ENCODE measurements at places on chromosomes 11 and 22. TPM values are rescaled to one million over a fixed set of nuclear protein-coding genes. Genes with fewer than 3 reads are reported as not detected.
A peak's percentile ranks its signal among the peaks of the same experiment; 100 is the strongest.

- DNase-seq: no peak
Measured at GRCh38 chr22:32775957-32776356, 25.5 kb upstream of the TIMP3 start.

DNA sequence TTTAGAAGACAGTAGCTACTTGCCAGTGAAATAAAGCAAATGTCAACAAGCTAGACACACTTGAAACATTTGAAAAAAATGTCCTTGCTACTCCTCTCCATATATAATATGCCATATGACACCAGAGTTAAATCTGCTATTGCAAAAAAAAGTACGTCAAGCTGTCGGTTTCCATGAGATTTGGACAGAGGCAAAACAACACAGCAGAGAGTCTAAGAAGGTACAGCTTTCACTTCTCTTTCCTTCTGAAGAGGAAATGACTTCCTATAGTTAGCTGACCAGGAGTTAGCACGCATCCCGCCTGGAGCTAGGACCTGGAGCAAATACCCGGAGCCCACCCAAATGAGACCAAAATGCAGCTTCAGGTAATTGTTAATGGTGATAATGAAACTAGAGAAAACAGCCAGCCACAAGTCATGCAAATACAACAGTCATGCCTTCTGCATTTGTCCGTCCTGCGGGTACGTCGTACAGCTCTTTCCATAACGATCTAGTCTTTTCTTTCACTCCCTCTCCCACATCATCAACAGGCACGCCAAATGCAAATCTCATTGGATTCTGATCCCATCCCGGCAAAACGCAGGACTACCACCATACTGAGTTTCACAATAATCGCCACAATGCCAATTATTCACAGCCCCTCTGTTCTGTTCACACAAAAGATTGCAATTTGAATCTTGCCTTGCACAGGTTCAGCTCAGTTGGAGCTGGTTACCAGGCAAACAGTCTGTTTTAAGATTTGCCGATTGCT lies 395.0 kb upstream of the CCDC90B start:
- DNase-seq: no peak

GRCh38 chr11:65468874-65469333 lies 29.9 kb upstream of the MALAT1 start:
- DNase-seq: peak; percentile 80

GRCh38 chr11:9077164-9077563 lies 14.2 kb downstream of the SCUBE2 start:
- no peak for DNase-seq

GRCh38 chr11:36361472-36361871 lies 65.4 kb downstream of the PRR5L start:
- DNase-seq: no peak

Gene APOA5
- not detected for total RNA-seq

GRCh38 chr22:42621505-42622002 lies 6.9 kb upstream of the POLDIP3 start:
- peak; percentile 77 for DNase-seq

Gene KCNK4
- not detected for total RNA-seq

DNA sequence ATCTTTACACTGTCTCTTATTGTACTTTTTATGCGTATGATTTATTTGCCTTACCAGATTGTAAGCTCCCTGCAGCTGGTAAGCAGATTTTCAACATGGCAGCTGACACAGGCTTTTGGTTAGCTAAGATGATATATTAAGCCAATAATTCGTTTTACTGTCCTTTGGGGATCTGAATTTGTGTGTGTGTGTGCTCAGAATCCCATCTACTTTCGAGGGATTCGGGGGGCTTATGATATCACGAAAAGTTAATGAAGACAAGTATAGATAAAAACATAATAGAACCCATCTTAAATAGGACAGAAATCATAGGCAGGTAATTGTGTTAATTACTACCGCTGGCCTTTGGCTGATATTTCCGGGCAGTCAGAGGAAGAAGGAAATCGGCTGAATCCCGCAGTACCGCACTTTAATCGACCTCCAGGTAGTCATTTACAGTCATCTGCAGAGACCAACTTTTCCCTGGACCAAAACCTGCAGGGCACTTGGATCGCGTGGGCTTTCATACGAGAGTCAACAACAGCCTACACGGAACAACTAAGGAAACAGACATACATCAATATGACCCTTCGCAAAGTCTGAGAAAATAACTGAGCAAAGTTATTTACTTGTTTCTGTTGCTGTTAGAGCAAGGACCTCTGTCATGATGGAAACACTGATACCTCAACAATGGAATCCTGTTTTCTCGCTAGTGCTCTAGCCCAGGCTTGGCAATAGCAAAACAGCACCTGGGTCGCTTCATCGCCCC lies 802 bp downstream of the KBTBD3 start:
- no peak for DNase-seq

Gene GAS2L1
- total RNA-seq: 22.8 TPM

- no peak for DNase-seq
Measured at GRCh38 chr11:114773541-114774338, 95.4 kb downstream of the NXPE2 start.

GRCh38 chr22:26322179-26322905 lies 106.7 kb upstream of the ASPHD2 start:
- no peak for DNase-seq

Gene CST6
- 1.2 TPM for total RNA-seq

Gene OR52H1
- total RNA-seq: not detected

DNA sequence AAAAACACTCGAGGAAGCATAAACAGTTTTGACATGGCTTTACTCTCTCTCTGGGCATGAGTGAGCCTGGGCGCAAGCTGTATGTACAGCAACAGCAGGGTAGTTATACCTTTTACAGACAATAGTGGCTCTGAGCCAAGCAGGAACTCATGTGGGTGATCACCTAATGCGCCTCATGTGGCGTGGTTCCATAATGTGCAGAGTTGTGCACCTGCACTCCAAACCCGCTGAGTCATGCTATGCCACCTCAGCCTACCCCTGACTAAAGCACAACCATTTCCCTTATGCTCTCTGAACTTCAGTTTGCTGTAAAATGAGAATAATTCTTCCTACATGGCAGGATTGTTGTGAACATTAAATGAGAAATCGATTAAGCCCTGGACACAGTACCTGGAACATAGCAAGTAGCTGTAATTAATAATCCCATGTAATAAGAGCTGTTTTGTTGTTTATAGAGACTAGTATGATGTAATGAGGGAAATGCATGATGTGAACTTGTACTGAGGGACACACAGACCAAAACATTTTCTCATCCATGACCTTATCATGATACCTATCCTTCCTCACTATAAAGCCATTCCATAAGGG lies 71.6 kb downstream of the CCDC34 start:
- no peak for DNase-seq

- DNase-seq: no peak
Measured at GRCh38 chr22:30564761-30565119, 9.7 kb downstream of the GAL3ST1 start.

- DNase-seq: no peak
Measured at GRCh38 chr22:40334899-40335298, 11.4 kb upstream of the ADSL start.

GRCh38 chr22:25702571-25703167 lies 39.3 kb upstream of the MYO18B start:
- no peak for DNase-seq

- no peak for DNase-seq
Measured at GRCh38 chr22:47630741-47631534, 868.5 kb downstream of the TBC1D22A start.

DNA sequence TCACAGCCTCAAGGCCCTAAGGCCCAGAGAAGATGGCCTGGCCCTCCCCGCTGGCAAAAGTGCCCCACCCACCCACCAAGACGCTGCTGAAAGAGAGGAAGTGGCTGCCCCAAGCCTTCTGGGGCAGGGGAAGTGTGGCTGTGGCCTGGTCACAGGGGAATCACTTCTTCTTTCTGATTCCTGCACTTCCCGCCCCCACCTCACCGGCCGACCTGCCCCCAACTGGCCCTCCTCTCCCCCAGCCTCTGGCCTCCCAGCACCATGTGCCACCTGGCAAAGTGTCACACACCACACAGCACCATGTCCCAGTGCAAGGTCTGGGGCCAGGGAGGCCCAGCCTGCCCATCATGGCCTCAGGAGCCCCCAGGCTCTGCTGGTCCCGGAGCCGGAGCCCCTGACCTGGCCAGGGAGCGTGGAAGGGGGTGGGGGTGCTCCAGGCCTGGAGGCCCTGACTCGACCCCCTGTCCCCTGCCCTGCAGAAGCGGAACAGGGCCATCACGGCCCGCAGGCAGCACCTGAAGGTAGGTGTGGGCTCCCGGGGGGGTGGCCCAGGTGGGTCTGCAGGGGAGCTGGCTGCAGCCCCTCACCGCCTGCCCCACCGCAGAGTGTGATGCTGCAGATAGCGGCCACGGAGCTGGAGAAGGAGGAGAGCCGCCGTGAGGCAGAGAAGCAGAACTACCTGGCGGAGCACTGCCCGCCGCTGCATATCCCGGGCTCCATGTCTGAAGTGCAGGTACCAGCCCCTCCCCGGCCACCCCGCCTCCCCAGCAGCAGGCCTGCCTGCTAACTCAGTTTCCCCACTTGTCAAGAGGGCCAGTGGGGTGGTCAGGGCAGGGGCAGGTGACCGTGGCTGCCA lies 1.4 kb downstream of the TNNI2 start:
- peak; percentile 79 for DNase-seq

DNA sequence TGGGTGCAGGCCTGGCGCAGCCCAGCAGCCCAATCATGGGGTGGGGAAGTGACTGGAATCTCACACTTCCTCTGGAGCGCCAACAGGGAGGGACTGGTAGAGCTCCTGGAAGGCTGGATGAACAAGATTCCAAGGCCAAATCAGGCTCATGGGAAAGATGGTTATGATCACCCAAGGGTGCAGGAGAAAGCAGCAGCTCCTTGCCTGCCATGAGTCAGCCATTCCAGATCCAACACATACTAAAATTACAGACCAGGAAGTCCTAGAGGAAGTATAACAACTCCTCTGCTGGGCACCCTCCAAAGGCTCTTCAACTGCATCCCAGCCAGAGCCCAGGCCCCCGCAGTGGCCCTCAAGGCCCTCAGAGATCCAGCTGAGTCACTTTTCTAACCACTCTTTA lies 427.3 kb downstream of the TENM4 start:
- no peak for DNase-seq

Gene TMEM86A
- 6.8 TPM for total RNA-seq

DNA sequence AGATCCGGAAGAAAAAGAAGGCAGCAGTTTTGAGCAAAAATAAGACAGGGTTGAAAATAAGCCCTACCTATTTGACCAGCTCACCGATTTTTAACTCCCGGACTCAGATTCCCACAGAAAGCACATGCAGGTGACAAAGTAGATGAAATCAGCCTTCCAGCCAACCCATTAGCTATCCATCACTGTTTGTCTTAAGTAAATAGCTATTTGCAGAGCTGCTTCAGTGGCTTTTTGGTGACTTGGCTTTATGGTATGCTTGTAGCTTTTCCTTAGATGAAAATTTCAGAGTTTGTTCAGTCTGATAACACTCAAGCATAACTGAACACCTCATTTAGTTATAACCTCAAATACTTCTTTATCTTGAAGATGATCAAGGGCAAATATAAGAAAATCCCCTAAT lies 192.6 kb downstream of the HIPK3 start:
- DNase-seq: no peak

GRCh38 chr11:16434036-16434435 lies 77.7 kb upstream of the SOX6 start:
- no peak for DNase-seq

Gene OR51I1
- not detected for total RNA-seq
